Testis (tissue), 5 donors: ENCODE measurements at places on chromosomes 2 and 18. TPM values are rescaled to one million over a fixed set of nuclear protein-coding genes. Genes with fewer than 3 reads are reported as not detected.

Gene REG3A
- total RNA-seq = not detected

- H3K27ac ChIP-seq = no peak overlapping the region
- H3K36me3 ChIP-seq = no peaks in the 10 kb centered on the region
- H3K4me1 ChIP-seq = no peaks in the 10 kb centered on the region
- no peaks in the 10 kb centered on the region for H3K27me3 ChIP-seq
- DNase-seq = no peak
Observed at GRCh38 chr2:185978634-185979407, 240.2 kb downstream of the FSIP2 start.

- no peaks in the 10 kb centered on the region for H3K36me3 ChIP-seq
- peak overlapping the region; percentile 39 for H3K4me3 ChIP-seq
- no peaks in the 10 kb centered on the region for H3K4me1 ChIP-seq
Observed at GRCh38 chr2:172252154-172252553, 149.5 kb upstream of the DLX2 start.

- DNase-seq = no peak
- H3K4me3 ChIP-seq = no peak overlapping the region
- H3K27ac ChIP-seq = no peak overlapping the region
- H3K4me1 ChIP-seq = no peaks in the 10 kb centered on the region
- no peaks in the 10 kb centered on the region for H3K36me3 ChIP-seq
Observed at GRCh38 chr2:222179592-222179991, 119.2 kb downstream of the PAX3 start.

DNA sequence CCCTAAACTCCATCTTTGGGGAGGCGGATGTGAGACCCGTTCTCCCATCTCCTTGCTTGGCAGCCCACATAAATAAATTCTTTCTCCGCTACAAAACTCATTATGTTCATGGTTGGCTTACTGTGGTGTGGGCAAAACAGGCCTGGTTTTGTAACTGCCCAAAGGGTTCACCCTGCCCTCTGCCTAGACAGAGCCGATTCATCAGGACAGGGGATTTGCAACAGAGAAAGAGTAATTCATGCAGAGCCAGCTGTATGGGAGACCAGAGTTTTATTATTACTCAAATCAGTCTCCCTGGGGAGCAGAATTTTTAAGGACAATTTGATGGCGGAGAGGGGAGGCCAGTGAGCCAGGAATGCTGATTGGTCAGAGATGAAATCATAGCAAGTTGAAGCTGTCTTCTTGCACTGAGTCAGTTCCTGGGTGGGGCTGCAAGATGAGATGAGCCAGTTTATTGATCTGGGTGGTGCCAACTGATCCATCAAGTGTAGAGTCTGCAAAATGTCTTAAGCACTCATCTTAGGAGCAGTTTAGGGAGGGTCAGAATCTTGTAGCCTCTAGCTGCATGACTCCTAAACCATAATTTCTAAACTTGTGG is 8.4 kb upstream of the RNF125 start:
- no peak overlapping the region for H3K4me3 ChIP-seq
- H3K36me3 ChIP-seq = no peaks in the 10 kb centered on the region
- H3K4me1 ChIP-seq = no peaks in the 10 kb centered on the region
- DNase-seq = no peak

- H3K4me1 ChIP-seq = peaks cover 31% of the 10 kb centered on the region
- no peak overlapping the region for H3K4me3 ChIP-seq
- DNase-seq = no peak
- H3K36me3 ChIP-seq = no peaks in the 10 kb centered on the region
Observed at GRCh38 chr2:68824831-68825230, 46.4 kb downstream of the BMP10 start.

Gene PAX8
- total RNA-seq = 4.7 TPM

DNA sequence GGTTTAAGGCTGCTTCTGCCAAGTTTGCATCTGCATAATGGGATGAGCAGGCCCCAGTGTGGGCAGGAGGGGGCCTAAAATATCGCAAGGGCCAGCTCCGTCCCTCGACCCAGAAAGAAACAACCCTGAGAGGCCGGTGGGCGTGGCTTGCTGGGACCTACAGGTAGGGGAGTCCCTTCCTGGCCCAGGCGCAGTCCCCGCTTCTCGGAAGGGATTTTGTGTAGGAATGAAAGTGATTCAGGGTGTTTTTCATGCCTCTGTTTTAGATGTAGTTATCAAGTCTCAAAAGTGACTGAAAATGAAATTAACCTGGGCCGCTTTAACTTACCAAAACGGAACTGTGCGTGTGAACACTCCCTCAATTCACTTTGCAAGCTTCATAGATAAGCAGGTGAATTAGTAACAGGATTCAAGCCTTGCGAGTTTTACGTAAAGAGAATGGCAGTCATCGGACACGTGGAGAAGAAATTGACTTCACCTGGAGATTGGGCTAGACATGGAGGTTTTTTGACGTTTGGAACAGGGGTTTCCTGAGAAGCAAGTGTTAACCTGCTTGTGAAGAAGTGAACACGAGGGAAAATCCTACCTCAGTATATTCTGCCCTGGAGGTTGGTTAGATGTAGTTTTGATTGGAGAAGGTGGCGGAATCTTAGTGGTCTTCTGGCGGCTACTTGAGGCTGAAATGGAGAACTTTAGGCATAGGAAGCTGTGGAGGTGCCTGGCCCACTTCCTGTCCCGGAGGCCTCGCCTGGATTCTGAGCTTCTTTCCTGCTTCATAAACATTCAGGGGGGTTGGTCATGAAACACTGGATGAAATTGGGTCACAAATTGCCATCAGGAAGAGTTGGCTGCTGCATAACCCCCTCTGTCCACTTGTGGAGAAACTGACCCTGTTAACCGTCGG is 1.7 kb downstream of the NCK2 start:
- no peaks in the 10 kb centered on the region for H3K27me3 ChIP-seq
- H3K27ac ChIP-seq = peak overlapping the region; percentile 89

GRCh38 chr2:69499966-69500365 is 62.7 kb upstream of the NFU1 start:
- no peak for DNase-seq
- no peaks in the 10 kb centered on the region for H3K27me3 ChIP-seq
- H3K36me3 ChIP-seq = no peaks in the 10 kb centered on the region

Gene ACOXL
- total RNA-seq = 7.9 TPM

DNA sequence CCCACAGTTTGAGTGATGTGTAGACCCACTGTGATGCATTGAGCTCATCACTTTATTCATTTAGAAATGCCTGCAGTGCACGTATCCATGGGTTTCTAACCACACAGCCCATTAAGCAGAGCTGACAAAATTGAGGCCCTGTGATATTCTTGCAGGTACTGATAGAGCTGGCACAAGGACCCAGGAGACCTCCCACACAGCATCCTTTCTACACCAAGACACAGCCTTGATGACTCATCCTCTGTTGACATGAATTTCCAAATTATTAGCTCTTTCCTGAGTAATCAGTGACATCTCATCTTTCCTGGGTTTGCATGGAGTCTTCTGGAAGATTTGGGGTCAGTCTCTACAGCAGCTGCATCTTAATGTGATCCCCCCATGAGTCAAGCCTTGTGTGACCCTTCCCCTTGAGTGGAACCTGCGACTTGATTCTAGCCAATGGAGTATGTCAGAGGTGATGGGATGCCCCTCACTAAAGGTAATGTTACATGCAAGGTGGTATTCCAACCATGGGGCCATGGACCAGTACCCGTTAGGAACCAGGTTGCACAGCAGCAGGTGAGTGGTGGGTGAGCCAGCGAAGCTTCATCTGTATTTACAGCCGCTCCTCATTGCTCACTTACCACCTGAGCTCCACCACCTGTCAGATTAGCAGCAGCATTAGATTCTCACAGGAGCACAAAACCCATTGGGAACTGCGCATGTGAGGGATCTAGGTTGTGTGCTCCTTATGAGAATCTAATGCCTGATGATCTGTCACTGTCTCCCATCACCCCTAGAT is 181.1 kb upstream of the ARL4C start:
- no peak overlapping the region for H3K27ac ChIP-seq
- H3K4me3 ChIP-seq = no peak overlapping the region
- H3K36me3 ChIP-seq = no peaks in the 10 kb centered on the region
- no peak for DNase-seq

DNA sequence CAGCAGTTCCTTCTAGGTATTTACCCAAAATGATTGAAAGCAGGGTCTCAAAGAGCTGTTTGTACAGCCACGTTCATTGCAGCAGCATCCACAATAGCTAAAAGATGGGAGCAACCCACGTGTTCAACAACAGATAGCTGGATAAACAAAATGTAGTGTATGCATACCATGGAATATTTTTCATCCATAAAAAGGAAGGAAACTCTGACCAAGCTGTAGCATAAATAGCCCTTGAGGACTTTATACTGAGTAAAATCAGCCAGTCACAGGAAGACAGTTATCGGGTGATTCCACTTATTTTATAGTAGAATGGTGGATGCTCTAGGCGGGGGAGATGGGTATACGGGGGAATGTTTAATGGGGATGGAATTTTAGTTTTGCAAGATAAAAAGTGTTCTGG is 7.5 kb downstream of the TRAPPC12 start:
- no peak overlapping the region for H3K4me3 ChIP-seq
- no peak for DNase-seq
- no peaks in the 10 kb centered on the region for H3K27me3 ChIP-seq
- H3K4me1 ChIP-seq = no peaks in the 10 kb centered on the region

Gene RMND5A
- total RNA-seq = 31.3 TPM
